ENCODE measurements at places on chromosomes 16 and 17.

GRCh38 chr17:36994438-36994837 lies 45.7 kb downstream of the AATF start:
- no peak for DNase-seq

- no peak for DNase-seq
Observed at GRCh38 chr16:56609463-56609921, 1.1 kb downstream of the MT2A start.

DNA sequence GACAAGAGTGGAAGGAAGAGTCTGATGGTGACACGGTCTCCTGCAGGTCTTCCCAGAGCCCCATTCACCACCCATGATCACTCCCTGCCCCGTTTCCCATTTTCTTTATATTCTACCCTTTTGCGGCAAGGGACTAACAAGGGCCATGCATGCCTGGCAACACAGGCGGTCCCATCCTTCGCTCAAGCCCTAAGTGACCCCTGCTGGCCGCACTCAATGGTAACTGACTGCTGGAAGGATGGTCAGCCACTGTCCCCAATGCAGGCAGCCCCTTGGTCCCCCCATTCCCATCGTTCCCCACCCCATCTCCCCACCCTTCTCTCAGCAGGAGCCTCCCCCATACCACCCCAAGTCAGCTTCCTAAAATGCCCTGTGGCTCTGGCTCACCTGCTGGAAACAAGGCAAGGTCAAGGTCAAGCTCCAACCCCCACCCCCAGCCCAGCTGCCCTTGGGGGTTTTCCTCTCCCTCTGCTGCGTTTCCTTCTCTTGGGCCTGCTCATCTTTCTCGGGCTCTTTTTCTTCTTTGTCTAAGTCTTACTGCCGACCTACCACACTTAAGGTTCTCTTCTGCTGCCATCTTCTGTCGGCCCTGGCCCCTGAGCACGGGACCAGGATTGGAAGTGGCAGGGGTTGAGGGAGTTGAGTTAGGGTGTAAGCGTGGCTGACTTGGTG lies 116.0 kb downstream of the RPTOR start:
- DNase-seq: no peak

GRCh38 chr16:67186550-67186950 lies 2.8 kb upstream of the MATCAP1 start:
- DNase-seq: no peak

GRCh38 chr17:12599186-12599920 lies 66.3 kb upstream of the MYOCD start:
- DNase-seq: no peak

GRCh38 chr16:85464383-85465305 lies 148.5 kb upstream of the GSE1 start:
- no peak for DNase-seq

DNA sequence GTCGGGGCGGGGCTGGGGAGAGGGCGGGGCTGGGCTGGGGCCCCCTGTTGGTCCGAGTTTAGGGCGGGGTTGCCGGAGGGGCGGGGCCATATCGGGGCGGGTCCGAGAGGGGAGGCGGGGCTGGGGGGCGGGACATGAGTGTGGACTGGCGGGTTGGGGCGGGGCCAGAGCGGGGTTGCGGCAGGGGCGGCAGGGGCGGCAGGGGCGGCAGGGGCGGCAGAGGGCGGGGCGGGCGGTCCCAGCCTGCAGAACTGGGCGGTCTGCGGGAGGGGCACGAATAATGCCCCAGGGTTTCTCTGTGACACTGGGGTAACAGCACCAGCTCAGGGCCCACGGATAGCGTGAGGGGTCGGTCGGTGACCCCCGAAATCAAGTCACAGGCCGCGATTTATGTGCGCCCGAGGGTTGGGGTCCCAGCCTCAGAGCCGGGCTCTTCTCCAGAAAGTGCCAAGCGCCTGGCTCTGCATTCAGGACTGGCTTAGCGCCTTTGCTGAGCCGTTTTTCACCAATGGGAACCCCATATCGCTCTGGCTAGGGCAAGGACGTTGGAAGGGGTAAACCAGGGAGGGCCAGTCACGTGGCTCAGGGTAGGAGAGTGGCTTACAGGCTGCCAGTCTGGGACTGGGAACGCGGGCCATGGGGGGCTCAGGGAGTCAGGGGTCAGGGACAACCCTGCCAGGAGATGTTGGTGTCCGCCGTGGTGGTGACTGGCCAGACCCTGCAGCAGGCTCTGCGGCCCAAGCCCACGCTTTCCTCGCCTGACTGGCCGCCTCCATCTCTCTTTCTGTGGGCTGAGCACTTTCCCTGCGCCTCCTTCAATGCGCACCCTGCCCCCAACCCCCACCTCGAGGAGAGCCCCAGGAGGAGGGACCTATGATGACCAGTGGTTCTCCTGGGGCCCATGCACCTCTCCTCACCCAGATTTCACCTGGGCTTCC lies 1.2 kb upstream of the METTL26 start:
- DNase-seq: peak; percentile 91

- no peak for DNase-seq
Observed at GRCh38 chr16:87264634-87265033, 52.6 kb downstream of the C16orf95 start.

- DNase-seq: no peak
Observed at GRCh38 chr16:79412783-79413225, 187.7 kb downstream of the MAF start.

DNA sequence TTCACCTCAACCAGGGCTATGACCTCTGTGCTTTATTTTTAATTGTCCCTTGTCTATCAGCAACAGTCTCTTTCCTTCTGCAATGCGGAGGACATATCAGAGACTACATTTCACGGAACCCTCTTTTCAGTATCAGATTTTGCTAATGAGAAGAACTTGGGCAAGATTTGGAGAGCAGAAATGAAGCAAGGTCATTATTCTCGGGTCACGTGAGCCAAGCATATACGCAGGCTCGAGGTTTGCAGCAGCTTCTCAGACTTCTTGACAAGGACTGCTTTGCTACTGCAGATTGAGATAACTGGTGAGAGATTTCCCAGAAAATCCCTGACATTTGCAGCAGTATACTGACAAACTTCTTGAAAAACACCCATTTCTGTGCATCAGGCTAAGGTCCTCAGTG lies 30.4 kb downstream of the ABCA10 start:
- no peak for DNase-seq

DNA sequence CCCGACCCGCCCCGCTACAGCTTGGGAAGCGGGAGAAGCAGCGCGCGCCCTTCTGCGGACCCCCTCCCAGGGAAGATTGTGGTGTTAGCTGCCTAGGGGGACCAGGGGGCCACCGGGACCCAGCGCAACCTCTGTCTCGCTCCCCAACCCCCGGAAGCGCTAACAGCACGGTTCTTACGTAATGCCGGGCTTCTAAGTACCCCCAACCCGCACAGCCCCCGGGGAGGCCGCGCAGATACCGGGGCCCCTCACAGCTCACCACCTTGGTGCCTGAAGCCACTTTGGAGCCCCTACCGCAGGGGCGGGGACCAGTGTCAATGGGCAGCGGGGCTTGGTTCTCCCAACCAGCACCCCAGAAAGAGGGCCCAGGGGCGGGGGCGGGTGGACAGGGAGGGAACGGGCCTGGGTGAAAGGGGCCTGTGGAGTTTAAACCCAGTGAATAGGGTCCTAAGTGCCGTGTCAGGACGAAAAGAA lies 348 bp downstream of the MPP2 start:
- no peak for DNase-seq

- peak; percentile 50 for DNase-seq
Observed at GRCh38 chr17:81440511-81441244, 45.4 kb downstream of the BAHCC1 start.

- DNase-seq: no peak
Observed at GRCh38 chr17:80845863-80846671, 145.6 kb upstream of the CHMP6 start.

DNA sequence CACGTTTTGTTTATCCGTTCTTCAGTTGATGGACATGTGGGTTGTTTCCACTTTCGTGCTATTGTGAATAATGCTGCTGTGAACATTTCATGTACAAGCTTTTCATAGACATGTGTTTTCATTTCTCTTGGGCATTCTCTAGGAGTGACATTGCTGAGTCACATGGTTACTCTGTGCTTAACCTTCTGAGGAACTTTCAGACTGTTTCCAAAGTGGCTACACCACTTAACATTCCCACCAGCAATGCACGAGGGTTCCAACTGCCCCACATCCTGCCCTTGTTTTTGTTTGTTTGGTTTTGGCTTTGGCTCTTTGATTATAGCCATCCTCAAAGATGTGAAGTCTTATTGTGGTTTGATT lies 14.2 kb upstream of the PEMT start:
- no peak for DNase-seq

GRCh38 chr17:49230636-49231562 lies at the start of gene PHOSPHO1:
PHOSPHO1 (minus strand) TSS chr17:49230787; CDS start chr17:49226691, 4,096 bp downstream.
- DNase-seq: peak; percentile 96

DNA sequence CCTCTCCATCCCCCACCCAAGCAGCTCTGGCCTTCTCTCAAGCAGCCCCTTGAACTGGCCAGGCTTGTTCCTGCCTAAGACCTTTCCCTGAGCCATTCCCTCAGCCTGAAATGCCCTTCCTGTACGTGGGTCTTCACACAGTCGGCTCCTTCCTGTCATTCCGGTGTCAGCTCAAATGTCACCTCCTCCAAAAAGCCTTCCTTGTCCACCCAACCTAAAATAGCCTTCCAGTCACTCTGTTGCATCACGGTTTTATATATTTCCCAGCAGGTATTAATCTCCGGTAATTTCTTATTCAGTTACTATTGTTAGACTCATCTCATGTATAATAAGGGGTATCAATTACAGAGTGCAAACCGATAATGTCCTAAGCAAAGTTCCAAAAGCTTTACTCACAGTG lies 51.8 kb downstream of the C17orf67 start:
- DNase-seq: no peak

GRCh38 chr17:45131616-45132319 lies 547 bp downstream of the PLCD3 start:
- no peak for DNase-seq

- no peak for DNase-seq
Observed at GRCh38 chr17:2959371-2960130, 103.9 kb downstream of the OR1D5 start.

GRCh38 chr17:8142158-8142886 lies 9.9 kb downstream of the PER1 start:
- DNase-seq: no peak

DNA sequence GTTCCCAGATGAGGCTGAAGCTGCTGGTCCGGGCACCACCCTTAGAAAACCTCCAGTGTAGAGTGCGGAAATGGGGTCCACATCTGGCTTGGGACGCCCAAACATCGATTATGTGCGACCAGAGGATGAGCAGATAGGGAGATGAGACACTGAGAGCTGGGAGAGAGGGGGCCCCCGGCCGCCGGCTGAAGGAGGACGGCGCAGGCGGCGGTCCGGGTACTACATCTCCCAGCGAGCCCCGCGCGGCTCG lies 182 bp upstream of the SPECC1 start:
- DNase-seq: no peak

GRCh38 chr17:69228576-69228975 lies at the start of gene ABCA10:
ABCA10 (minus strand) TSS chr17:69228824; CDS start chr17:69225358, 3,466 bp downstream.
- DNase-seq: no peak

- no peak for DNase-seq
Observed at GRCh38 chr16:46730126-46730525, 18.0 kb downstream of the MYLK3 start.

DNA sequence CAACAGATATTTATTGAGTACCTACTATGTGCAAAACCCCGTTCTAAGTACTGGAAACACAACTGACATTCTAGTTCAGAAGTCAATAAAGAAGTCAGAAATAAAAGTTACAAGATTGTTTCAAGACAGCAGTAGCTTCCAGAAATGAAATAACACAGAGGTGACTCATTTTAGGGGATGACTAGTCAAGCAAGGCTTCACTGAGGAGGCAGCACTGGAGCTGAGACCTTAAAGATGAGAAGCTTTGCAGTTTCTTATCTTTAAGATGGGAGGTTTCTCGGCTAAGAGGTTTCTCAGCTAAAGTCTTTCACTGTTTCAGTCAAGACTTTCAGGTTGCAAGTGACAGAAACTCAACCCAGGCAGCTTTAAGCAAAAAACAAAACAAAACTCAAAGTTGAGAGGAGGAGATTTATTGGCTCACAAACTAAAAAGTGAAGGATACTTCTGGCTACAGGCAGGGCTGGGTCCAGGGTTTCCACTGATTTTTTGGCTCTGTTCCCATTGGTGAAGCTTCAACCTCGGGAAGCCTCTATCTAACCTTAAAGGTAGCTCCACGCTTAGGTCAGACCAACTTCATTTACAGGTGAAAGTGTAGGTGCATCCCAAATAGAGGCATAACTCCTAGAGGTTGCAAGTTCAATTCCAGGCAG lies 7.4 kb upstream of the MMP2 start:
- DNase-seq: no peak

DNA sequence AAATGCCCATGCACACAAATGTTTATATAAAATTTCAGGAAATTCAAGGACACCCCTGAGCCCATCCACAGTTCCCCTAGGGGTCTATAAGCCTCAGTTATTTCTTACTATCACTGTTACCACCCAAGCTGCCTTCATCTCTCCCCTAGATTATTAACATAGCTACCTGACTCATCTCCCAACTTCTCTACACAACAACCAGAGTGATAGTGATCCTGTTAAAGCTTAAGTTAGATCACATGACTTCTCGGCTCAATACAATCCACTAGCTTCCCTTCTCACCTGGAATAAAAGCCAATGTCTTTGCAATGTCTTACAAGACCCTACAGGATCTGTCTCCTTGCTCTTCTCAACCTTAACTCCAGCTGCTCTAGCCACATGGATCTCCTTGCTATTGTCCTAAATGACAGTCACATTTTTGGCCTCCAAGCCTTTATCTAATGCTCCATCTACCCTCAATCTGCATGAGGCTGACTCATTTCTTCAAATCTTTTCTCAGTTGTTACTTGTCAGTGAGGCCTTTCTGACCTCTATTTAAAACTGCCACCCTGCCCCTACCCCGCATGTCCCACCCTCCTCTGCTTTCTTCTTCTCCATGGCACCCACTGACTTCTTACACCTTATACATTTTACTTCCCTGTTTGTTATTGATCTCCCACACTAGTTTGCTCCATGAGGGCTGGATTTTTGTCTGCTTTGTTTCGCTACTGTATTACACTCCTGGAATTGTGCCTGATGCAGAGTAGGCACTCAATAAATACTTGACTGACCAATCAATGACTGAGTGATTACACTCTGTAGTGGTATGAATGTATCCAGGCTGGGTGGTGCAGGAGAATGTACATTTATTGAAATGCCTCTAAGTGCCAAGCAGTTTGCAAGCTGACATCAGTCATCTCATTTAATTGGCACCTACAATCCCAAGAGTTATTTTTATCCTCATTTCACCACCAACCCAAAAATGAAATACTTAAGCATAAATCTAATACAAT lies 5.2 kb upstream of the LIG3 start:
- DNase-seq: peak; percentile 6

GRCh38 chr17:1143573-1143972 lies 36.2 kb downstream of the ABR start:
- no peak for DNase-seq
